GM04504 (cell line): ENCODE measurements at places on chromosomes 6 and 20.

DNA sequence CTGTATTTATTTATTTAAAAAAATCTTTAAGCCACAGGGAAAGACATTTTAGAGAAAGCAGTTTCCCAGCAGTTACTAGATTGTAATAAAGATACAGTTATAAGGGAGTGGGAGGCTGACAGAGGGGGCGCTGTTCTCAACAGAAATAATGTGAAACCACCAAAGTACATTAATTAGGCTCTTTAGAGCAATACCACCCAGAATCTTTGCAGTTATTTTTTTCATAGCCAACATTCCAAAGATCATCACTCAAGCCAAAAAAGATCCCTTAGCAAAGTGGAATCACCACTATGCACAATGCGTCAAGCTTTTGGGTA, 331.3 kb upstream of the DEFB112 start:
- DNase-seq, result no peak

GRCh38 chr6:47767102-47767501, 14.7 kb upstream of the OPN5 start:
- no peak for DNase-seq

GRCh38 chr20:13659288-13659687, 20.6 kb upstream of the TASP1 start:
- no peak for DNase-seq

DNA sequence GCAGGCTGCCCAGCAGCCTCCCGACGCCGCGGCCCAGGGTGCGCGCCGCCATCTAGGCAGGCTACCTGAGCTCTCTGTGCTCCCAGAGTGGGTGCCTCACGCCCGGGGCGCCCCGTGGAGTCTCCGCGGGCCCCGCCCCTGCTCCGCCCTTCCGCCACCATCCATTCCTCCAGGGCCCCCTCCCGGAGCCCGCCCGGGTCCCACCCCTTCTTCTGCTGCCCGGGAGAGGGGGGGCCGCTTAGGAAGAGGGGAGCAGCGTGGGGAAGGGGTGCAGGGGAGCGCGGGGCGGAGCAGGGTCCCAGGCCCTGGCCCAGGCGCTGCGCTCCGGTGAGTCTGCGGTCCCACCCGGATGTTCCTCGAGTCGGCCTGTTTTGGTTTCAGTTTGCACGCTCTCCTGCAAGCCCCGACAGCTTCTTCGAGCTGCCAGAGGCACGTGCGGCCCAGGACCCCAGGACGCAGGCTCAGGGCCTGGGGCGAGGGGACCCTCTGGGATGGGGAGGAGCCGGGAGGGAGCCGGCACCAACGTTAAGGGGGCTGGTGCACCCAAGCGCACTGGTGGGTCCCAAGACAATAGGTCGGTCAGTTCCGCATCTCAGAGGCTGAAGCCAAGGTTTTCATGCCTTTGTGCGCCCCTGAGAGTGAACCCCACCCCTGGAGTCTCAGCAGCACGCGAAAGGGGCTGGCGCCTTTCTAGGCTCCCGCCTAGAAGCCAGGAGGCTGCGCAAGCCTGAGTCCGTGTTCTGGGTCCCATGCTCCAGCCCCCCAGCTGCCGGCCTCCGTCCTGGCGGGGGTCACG, at the start of gene ACSS1:
TSS of gene ACSS1 (minus strand) at position 89 of the 796 bp plus-strand sequence. CDS start at position 52, 37 bp downstream.
- no peak for DNase-seq

DNA sequence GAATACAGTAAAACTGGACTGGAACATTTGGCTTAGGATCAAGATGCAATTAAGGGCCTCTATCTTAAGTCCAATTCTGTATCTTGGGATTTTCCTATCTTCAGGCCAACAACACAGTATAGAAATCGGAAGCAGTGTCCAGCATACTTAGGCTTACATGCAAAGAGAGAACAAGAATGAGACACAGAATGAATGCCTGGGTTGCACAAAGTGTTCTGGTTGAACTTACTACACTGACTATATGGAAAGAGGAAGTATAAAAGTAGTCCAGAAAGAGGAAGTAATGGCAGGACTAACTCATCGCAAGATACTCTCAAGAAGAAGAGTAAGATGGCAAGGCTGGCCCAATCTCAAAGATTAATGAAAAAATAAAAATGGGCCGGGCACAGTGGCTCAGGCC, 87.6 kb downstream of the BTBD9 start:
- DNase-seq, result no peak
